Esophagus muscularis mucosa (tissue), 4 donors: ENCODE measurements at places on chromosomes 3 and 15. TPM values are rescaled to one million over a fixed set of nuclear protein-coding genes. Genes with fewer than 3 reads are reported as not detected.
A peak's percentile ranks its signal among the peaks of the same experiment; 100 is the strongest.

The AADACL2 gene
- 0.33 TPM for total RNA-seq

The WDR93 gene
- 0.17 TPM for total RNA-seq

The CILP gene
- 119 TPM for total RNA-seq

The ACAD9 gene
- 32.0 TPM for total RNA-seq

The CCDC39 gene
- total RNA-seq: under 0.01 TPM

The CEP152 gene
- 2.7 TPM for total RNA-seq

The NPAP1 gene
- not detected for total RNA-seq

The RPL4 gene
- total RNA-seq: 4,577 TPM

The KBTBD12 gene
- 3.8 TPM for total RNA-seq

The CCR3 gene
- total RNA-seq: not detected

DNA sequence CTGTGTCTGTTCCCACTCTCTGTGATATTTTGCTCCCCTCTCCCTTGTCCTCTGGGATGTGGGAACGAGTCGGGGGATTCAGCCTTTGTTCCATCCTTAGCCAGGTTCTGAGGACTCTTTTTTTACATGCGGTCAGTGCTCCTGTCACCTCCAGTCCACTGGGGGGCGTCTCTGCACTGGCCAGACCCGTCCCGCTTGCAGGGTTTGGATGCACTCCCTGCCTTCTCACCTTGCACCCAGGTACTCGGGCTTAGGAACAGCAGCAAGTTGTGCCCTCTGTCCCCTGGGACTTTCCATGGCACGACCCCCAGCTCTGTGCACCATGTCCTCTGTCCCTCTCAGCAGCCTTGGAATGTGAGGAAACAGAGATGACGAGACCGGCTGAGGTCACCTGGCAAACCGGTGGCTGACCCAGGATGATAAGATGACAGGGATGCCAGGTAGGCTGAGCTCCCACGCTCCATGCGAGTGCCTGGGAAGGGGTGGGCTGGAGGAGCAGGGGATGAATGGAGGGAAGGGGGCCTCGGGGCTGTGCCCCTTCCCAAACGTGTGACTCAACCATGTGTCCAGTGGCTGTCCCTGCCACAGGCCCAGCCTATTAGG, 27.3 kb upstream of the FGD5 start:
- peaks cover 19% of the 10 kb centered on the region for H3K27me3 ChIP-seq
- DNase-seq: no peak
- no peak overlapping the region for H3K4me3 ChIP-seq
- H3K27ac ChIP-seq: no peak overlapping the region

- H3K36me3 ChIP-seq: no peaks in the 10 kb centered on the region
- no peak overlapping the region for H3K27ac ChIP-seq
- DNase-seq: no peak
- H3K4me3 ChIP-seq: no peak overlapping the region
Measured at GRCh38 chr3:78337801-78338211, 1297.9 kb downstream of the ROBO2 start.

DNA sequence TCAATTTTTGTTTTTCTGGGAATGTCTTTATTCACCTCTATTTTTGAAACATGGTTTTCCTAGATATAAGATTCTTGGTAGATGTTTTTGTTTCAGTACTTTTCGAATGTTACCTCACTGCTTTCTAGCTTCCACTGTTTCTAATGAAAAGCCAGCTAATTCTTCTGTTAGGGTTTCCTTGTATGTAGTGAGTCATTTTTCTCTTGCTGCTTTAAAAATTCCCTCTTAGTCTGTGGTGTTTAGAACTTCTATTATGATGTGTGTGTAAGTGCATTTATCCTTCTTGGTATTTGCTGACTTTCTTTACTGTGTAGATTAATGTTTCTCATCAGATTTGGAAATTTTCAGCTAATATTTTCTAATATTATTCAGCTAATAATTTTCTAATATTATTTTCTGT, 151.1 kb upstream of the OSTN start:
- H3K27ac ChIP-seq: no peak overlapping the region
- H3K4me3 ChIP-seq: no peak overlapping the region
- H3K27me3 ChIP-seq: no peaks in the 10 kb centered on the region
- no peaks in the 10 kb centered on the region for H3K36me3 ChIP-seq

DNA sequence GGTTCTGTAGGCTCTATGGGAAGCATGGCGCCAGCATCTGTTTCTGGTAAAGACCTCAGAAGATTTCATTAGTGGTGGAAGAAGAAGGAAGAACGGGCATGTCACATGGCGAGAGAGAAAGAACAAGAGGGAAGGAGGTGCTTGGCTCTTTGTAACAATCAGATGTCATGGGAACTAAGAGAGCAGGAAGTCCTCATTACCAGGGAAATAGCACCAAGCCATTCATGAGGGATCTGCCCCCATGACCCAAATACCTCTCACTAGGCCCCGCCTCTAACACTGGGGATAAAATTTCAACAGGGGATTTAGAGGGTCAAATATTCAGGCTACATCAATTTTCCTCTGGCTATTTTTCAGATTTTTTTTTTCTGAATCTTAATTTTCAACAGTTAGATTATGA, 954.3 kb downstream of the SQOR start:
- no peaks in the 10 kb centered on the region for H3K4me1 ChIP-seq
- H3K27me3 ChIP-seq: no peaks in the 10 kb centered on the region
- H3K36me3 ChIP-seq: no peaks in the 10 kb centered on the region

DNA sequence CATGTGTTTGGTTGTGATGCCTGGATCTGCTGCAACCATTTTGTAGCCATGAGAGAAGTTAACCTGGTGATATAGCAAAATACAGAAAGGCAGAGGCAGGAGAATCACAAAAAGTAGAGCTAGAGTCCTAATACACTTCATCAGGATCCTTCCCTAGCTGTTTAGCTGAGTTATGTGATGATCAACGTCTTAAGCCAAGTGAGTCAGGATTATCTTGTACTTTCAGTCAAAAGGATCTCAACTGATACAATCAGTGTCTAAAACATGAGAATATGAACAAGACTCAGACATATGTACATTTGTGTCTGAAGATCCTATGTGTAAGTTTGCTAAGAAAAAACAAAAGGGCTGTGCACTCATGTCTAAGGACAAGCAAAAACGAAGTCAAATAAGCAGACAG, 236.9 kb downstream of the NTRK3 start:
- DNase-seq: no peak
- H3K27me3 ChIP-seq: no peaks in the 10 kb centered on the region
- H3K36me3 ChIP-seq: no peaks in the 10 kb centered on the region
- no peak overlapping the region for H3K27ac ChIP-seq

- no peaks in the 10 kb centered on the region for H3K36me3 ChIP-seq
- H3K27me3 ChIP-seq: no peaks in the 10 kb centered on the region
- H3K27ac ChIP-seq: no peak overlapping the region
- no peaks in the 10 kb centered on the region for H3K4me1 ChIP-seq
- no peak for DNase-seq
Measured at GRCh38 chr3:109643590-109643989, 306.2 kb upstream of the DPPA4 start.

DNA sequence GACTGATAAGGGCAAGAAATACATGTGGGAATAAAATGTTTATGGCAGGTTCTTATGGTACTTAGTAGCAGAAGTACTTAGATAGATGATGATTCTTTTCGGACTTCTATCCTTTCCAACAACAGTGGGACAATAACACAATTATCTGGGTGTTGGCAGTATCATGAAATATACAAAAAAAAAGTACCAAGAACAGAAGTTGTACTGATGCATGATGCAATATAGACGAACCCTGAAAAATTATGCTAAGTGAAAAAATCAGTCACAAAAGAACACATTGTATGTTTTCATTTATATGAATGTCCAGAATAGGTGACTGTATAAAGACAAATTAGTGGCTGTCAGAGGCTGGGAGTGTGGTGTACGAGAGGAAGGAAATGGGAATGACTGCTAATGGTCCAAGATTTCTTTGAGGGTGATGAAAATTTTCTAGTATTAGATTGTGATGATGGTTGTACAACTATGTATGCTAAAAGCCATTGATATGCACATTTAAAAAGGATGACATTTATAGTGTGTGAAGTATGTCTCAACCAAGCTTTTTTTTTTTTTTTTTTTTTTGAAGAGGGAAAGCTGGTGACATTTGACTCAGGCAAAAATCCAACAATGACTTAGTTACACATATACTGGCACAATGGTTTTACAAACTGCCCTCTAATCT, 20.0 kb downstream of the PDE12 start:
- no peak for DNase-seq
- H3K27ac ChIP-seq: peak overlapping the region; percentile 46
- H3K4me1 ChIP-seq: peaks cover 20% of the 10 kb centered on the region
- H3K27me3 ChIP-seq: no peaks in the 10 kb centered on the region
- H3K4me3 ChIP-seq: no peak overlapping the region

- no peaks in the 10 kb centered on the region for H3K36me3 ChIP-seq
- H3K27me3 ChIP-seq: no peaks in the 10 kb centered on the region
- no peaks in the 10 kb centered on the region for H3K4me1 ChIP-seq
- H3K27ac ChIP-seq: no peak overlapping the region
Measured at GRCh38 chr15:53448232-53449015, 311.0 kb downstream of the WDR72 start.

GRCh38 chr15:52338058-52338457, 42.5 kb upstream of the MYO5C start:
- H3K36me3 ChIP-seq: peaks cover 7% of the 10 kb centered on the region
- H3K4me3 ChIP-seq: no peak overlapping the region
- DNase-seq: no peak
- no peaks in the 10 kb centered on the region for H3K27me3 ChIP-seq
- H3K27ac ChIP-seq: no peak overlapping the region
- peaks cover 11% of the 10 kb centered on the region for H3K4me1 ChIP-seq

DNA sequence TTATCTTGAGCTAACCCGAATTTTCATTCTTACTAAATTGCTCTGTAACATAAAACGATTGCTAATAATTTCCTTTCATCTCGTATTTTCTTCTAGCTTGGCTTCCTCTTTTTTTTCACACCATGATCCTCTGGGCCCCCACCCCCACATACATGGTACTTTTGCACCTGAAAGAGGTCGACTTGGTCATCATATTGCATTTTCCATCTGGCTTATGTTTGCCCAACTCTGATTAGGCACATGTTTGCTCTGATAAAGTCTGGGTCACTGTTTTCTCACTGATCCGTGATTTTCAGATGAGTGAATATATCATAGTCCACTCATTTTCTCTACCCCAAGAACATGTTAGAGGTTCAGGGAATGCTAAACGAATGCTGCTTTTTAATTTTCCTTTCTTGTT, 49.5 kb downstream of the ARRDC4 start:
- H3K36me3 ChIP-seq: no peaks in the 10 kb centered on the region
- H3K27ac ChIP-seq: no peak overlapping the region
- no peaks in the 10 kb centered on the region for H3K27me3 ChIP-seq
- DNase-seq: no peak

GRCh38 chr15:68580883-68581155, 2.0 kb downstream of the CORO2B start:
- peaks cover 11% of the 10 kb centered on the region for H3K27me3 ChIP-seq
- H3K36me3 ChIP-seq: no peaks in the 10 kb centered on the region
- peaks cover 45% of the 10 kb centered on the region for H3K4me1 ChIP-seq
- H3K27ac ChIP-seq: peak overlapping the region; percentile 84

- no peaks in the 10 kb centered on the region for H3K36me3 ChIP-seq
- no peaks in the 10 kb centered on the region for H3K4me1 ChIP-seq
- DNase-seq: no peak
- no peaks in the 10 kb centered on the region for H3K27me3 ChIP-seq
Measured at GRCh38 chr3:116155841-116156240, 289.4 kb downstream of the LSAMP start.

DNA sequence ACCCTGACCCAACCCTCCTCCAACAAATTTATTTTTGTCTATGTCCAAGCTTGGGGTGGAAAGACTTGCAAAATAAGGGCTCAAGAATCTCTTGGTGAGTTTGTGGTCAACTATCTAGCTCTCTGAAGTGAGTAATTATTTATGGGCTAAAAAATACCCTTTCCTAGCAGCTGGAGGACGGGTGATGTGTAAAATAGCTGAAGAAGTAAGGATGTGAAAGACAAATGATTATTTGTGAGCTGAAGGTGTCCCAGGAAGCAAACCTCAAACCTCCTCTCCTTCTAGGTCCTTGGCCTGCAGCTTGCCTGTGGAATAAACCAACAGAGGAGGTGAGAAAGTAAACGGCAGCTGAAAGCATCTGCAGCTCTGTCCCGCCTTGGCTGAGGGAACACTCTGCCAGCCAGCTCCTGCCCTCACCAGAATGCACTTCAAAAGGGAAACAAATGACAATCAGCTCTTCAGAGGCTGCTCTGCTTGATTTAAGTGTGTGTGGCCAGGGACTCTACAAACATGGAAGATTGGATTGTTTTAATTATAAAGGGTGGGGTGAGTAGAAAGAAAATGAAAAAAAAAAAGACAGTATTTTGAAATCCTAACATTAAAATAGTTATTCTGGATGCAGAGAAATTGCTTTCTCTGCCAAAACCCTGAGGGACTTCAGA, 60.3 kb downstream of the TM4SF4 start:
- peaks cover 98% of the 10 kb centered on the region for H3K4me1 ChIP-seq
- no peaks in the 10 kb centered on the region for H3K36me3 ChIP-seq
- peak overlapping the region; percentile 53 for H3K27ac ChIP-seq
- H3K4me3 ChIP-seq: no peak overlapping the region
- no peaks in the 10 kb centered on the region for H3K27me3 ChIP-seq
